Non-pigmented ciliary epithelial cell (primary cell): ENCODE measurements at places on chromosomes 12 and 14.
A peak's percentile ranks its signal among the peaks of the same experiment; 100 is the strongest.

DNA sequence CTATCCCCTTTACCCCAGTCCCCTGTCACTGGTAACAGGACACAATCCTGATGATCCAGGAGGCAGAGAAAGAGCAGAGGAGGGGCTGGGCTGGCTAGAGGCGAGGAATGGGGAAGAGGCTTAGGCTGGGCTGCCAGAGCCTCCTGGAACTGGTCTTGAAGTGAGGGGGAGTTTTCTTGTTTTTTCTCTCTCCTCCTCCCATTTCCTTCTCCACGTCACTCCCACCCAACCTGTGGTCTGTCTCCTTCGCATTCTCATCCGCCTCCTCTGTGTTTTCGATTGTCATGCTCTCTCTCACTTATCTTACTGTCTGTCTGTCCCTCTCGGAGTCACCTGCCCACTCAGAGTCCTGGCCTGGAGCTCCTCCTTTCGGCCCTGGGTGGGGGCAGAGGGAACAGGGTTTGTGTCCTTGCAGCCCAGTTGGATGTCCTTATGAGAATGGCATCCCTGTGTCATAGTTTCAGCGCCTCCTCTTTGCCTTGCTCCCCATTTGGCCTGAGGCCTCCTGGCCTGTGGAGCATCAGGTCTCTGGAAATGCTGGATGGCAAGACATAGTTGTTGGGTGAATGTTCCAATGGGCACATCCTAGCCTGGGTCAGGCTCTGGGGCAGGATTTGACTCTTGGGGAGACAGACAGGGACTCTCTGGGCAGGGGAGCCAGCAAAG is 3.4 kb upstream of the KRT80 start:
- DNase-seq = no peak

DNA sequence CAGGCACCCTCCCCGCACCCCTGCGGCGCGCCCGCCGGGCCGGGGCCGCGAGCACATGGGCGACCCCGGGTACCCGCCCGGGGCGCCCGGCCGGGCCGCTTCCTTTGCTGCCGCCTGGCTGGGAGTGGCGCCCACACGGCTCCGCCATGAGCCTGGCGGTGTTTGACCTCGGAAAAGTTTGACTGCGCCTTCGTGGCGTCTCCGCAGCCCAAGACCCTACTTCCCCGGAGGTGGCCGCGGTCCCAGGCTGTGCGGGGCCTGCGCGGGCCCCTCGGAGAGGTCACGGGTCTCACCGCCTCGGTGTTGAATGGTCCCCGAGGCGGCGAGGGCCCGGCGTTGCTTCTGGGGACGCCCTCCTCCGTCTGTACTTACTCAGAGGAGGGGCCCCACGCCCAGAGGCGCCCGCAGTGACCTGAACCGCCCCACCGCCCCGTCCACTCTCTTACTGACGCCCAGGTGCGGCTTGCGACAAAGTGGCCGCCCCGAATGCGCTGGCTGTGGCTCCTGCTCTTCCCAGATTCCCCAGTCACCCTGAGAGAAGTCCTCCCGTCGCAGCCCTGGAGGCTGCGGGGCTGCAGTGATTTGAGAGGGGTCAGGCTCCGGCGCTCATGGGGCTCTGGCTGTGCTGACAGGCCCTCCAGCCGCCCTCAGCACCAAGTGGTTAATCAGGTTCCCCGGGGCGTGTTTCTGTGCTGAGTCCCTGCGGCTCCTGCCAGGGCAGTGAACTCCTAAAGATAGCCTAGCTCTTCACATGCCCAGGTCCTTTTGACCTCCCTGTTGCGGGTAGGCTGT is 5.8 kb downstream of the KMT5A start:
- DNase-seq = no peak

DNA sequence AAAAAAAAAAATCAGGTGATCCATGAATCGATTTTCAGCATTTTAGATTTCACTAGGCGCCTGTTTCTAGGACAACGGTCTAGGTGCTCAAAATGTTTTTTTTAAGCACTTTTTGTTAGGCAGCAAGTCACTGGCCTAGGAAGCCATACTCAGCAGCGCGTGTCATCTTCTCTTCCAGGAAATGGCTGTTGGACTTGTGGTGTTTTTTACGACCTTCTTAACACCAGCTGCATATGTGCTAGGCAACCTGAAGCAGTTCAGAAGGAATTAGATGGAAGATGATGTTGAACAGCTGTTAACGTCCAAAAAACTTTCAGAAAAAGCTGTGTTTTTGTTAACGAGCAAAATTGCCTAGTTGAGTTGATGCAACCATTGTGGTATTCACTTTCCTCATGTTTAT is 868 bp downstream of the COX8C start:
- no peak for DNase-seq

- no peak for DNase-seq
Measured at GRCh38 chr14:78752518-78753188, 582.5 kb downstream of the NRXN3 start.

- no peak for DNase-seq
Measured at GRCh38 chr12:94753036-94753679, 102.8 kb upstream of the TMCC3 start.

- no peak for DNase-seq
Measured at GRCh38 chr12:58858030-58858429, 62.3 kb downstream of the LRIG3 start.

DNA sequence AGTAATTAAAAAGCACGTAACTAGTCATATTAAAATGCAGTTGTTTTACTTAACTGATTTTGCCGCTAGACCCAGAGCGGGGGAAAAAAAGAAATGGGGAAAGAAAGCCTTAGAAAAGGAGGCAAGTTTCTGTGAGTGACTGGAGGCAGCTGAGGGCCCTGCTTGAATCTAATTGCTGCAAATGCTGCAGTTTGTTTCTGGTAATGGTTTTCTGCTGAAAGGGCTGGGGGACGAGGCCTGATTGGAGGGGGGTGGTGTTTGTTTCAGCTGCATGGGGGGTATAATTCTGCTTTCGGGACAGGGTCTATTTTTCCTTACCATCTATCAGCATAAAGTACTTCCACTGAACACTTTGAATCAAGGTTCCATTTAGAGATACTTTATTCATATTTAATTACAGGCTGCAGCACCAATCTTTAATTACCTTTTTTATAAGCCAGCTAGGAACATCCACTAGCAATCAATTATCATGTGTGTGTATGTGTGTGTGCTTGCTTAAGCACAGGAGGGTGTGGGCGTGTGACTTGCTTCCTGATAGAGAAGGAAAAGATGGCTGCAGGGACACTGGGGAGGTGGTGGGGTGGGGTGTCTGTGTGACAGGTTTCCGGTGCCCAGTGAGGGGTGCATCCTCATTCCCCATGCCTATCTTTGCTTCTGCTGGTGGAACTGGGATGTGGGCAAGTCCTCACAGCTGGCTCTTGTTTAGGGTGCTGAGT is 83.4 kb downstream of the ADCK1 start:
- no peak for DNase-seq

GRCh38 chr14:96844857-96845570 is 47.8 kb downstream of the VRK1 start:
- DNase-seq = no peak

DNA sequence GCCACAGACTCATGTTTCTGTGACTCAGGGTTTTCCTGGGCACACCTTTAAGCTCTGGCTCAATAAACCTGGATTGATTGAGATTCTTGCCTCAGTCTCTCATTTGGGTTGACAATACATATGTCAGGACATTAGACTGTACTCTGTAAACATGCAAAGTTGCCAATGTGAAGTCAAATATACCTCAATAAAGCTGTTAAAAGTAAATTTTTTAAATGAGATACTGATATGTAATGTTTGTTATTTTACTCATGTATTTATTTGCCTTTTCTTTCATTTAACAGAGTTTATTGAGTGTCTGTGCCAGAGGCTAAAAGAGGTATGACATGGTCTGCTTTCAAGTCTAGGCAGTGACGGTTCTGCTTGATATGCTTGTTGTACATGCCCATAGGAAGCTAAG is 3.7 kb upstream of the ETFBKMT start:
- DNase-seq = no peak

DNA sequence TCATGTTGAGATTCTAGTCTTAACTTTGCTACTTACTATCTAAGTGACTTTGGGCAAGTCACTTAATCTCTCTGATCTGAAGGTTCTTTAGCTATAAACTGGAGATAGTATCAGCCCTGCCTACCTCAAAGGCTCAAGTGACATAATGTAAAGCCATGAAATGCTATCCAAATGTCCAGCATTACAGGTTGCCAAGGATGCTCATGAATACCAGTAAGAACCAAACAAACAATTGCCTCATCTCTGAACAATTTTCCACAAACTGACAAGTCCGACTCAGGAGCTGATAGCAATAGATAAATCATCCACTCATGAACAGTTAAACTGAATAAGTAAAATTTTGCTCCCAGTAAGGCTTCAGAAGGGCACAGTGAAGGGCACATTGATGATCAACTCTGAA is 51.5 kb downstream of the LMNTD1 start:
- DNase-seq = no peak

DNA sequence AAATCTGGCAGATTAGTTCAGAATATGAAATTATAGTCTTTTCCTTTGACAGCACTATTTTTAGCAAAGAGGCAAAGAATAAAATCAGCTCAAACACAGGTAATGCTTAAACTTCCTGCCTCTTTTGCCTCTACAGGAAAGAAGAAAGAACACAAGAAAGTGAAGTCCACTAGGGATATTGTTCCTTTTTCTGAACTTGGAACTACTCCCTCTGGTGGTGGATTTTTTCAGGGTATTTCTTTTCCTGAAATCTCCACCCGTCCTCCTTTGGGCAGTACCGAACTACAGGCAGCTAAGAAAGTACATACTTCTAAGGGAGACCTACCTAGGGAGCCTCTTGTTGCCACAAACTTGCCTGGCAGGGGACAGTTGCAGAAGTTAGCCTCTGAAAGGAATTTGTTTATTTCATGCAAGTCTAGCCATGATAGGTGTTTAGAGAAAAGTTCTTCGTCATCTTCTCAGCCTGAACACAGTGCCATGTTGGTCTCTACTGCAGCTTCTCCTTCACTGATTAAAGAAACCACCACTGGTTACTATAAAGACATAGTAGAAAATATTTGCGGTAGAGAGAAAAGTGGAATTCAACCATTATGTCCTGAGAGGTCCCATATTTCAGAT is 17.4 kb downstream of the TMPO start:
- DNase-seq = peak; percentile 9

- DNase-seq = no peak
Measured at GRCh38 chr12:51196547-51196946, 21.3 kb downstream of the POU6F1 start.

DNA sequence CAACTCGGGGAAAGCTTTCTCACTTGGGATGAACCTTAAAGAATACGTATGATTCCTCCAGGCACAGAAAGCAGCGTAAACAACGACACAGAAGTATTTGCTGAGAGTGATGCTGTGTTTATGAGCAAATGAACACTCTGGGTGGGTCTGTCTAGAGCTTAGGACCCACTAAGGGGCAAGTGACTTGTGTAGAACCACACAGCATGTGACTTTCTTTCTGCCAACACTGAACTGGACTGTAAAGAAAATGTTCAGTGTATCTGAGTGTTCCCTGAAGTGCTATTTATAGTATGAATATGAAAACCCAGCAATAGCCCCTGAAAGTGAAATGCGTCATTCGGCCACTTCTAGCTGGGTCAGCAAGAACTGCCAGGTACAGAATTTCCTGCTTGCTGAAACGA is 78.5 kb downstream of the ST8SIA1 start:
- no peak for DNase-seq

GRCh38 chr12:96502477-96502876 is 13.1 kb downstream of the CFAP54 start:
- DNase-seq = no peak
